ENCODE measurements at places on chromosomes 2 and 18.

GRCh38 chr18:8800876-8801262 lies 95.5 kb downstream of the MTCL1 start:
- DNase-seq, result no peak

- DNase-seq, result no peak
Measured at GRCh38 chr2:212712991-212713390, 174.4 kb upstream of the ERBB4 start.

DNA sequence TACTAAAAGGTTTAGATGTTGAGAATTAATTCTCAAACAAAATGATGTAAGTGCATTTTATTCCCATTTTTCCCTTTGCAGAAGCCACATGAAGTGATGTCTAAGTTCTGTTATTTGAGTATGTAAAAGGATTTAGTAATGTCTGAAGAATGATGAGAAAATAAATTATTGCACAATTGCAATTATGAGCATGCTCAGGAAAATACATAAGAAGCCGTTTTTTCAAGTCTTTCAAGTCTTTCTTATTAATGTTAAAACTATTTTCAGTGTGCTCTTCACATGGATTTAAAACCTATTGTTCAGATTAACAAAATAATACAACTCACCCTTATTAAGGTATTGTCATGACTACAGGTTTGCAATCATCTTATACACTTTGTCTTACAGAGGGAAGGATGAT lies 331.4 kb upstream of the NETO1 start:
- no peak for DNase-seq

- DNase-seq, result no peak
Measured at GRCh38 chr18:69969491-69969890, 21.8 kb upstream of the CD226 start.

DNA sequence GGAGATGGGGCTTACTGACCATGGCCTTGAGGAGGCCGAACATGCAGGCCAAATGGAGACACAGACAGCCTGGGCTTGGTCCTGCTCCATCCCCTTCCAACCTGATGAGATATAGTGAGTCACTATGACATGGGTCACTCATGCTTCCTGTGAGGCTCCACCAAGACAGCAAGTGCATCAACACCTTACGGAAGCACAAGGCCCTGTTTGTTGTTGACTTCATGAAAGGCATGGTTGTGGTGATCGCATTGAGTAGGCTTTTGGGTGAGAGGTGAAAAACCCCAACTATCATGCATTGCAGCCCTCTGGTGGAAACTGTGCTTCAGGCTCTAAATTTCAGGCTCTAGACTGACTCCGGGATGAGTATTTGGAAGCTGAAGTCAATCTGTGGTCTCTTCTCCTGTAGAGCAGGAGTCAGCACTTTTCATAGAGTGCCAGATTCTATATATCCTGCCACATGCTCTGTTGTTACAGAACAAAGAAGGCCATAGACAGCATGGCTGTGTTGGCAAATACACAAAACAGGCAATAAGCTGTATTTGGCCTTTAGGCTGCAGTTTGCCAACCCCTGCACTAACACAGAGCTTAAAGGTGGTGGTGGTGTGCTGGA lies 10.1 kb downstream of the IL37 start:
- no peak for DNase-seq

DNA sequence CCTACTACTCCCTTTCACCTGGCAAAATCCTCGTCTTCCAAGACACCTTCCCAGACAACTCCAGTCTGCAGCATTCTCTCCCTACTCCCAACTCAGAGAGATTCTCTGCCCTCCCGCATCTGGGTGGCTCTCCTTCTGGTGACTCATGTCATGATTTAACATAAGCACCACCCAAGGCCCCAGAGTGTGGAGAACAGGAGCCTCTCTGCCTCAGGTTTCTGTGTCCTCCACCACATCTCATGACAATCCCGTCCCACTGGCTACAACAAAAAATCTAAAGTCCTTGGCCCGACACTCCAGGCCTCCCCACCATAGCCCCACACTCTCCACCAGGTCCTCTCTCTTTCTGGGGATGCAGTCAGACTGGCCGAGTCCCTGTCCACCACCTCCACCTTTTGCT lies 197.1 kb downstream of the BCL11A start:
- no peak for DNase-seq

- DNase-seq, result no peak
Measured at GRCh38 chr2:126239320-126239955, 416.5 kb upstream of the GYPC start.

DNA sequence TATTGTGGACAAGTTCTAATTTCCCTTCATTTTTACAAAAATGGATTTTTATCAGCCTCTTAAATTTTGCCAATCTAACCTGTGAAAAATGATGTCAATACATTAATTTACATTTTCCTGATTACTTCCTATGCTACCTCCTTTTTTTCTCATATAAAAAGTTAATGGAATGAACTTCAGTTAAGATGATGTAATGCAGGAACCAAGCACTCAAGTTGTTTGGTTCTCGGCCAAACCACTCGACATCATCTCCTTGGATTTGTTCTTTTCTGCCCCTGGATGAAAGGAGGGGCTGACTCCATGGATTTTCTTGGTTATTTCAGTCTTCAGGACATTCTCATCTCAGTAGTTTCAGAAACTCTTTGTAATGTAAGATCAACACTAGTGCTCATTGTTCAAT lies 253.1 kb upstream of the NXPH2 start:
- no peak for DNase-seq

DNA sequence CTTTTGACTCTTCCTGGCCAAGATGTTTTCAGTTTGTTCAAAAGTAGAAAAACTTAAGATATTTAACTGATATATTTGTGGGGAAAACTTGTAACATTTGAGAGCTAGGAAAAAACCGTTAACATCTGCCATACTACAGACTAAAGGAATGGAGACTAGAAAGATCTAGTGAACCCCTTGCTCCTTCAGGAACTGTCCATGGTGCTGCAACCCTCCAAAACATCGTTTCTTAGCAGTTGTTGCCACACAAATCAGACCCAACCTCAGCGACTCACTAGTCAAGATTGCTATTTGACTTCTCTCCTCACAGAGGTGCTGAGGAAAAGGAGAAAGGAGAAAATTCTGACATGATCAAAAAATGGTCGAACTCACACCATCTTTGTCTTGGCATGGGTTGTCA lies 393.8 kb upstream of the LYPD1 start:
- no peak for DNase-seq

DNA sequence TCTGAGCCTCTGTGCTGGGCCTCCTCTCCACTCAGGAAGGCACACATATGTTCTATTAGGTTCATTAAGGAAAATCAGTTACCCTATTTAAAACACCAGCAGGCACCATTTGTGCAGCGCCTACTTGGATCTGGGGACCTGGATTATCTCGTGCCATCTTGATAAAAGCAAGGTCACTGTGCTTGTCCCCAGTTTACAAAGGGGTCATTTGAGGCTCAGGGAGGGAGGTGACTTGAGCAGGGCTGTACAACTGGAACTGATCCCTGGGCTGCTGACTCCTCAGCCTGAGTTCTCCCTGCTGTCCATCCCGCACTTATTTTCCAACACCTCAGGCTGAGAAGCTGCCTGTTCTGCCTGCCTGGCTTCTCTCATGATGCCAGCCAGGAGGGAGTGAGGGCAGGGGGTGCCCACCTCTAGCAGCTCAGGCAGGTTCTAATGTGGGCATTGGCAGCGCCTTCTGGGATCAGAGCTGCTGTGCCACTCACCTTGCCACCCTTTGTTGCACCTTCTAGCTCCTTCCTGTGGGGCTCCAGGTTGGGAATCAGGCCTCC lies 120.3 kb downstream of the GLI2 start:
- DNase-seq, result no peak

GRCh38 chr2:158997037-158997790 lies 28.8 kb downstream of the TANC1 start:
- DNase-seq, result no peak

DNA sequence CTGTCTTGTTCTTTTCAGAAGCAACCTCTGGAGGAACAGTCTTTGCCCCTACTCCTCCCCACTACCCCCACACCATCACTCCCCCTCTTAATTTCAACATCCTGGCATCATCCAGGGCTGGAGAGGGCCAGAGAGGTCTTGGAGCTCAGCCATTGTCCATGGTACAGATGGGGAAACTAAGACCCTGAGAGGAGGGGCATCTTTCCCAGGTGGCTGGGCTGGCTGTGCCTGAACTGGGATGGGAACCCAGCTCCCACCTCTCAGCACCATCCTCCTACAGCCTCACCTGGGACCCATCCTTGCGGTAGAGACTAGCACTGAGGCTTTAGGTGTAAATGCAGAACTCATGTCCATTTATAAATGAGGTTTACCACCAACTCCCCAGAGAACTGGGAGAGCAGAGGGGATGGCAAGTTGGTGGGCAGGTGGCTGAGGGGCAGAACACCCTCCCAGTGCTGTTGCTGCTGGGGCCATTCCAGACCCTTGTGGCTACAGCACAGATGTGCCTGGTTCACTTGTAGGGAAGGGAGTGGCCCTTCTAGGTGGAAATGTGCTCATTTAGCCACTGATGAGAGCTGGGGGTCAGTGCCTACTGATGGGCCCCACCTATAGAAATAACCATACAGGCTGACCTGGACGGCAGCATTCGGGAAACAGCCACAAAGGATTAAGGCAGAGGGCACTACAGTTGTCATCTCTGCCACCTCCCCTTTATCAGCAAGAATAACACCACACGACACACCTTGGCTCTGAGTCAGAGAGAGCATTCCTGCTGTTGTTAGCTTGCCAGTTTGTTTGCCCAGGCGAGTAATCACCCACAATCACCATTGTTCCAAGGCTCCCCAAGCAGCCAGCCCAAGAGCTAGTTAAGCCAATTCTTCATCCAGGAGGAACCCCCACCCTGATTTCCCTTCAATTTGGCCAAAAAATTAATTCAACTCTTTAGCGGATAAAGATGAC lies 2.1 kb downstream of the MLPH start:
- DNase-seq, result no peak

GRCh38 chr18:28514699-28515098 lies 337.8 kb upstream of the CDH2 start:
- DNase-seq, result no peak

- no peak for DNase-seq
Measured at GRCh38 chr2:200765995-200766660, 45.6 kb upstream of the BZW1 start.

- no peak for DNase-seq
Measured at GRCh38 chr18:31399306-31400032, 22.9 kb downstream of the DSG4 start.

- DNase-seq, result no peak
Measured at GRCh38 chr2:103363639-103364038, 601.8 kb downstream of the TMEM182 start.

DNA sequence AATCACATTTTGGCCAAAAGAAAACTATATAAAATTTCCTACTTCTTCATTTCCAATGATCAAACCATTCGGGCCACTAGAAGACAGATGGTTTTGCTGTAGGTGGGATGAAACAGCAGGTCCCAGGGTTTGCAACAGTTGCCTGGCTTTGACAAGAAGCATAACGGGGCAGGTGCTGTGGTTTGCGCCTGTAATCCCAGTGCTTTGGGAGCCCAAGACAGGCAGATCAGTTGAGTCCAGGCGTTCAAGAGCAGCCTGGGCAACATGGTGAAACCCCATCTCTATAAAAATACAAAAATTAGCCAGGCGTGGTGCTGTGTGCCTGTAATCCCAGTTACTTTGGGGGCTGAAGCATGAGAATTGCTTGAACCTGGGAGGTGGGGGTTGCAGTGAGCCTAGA lies 81.4 kb upstream of the XPO1 start:
- DNase-seq, result no peak

DNA sequence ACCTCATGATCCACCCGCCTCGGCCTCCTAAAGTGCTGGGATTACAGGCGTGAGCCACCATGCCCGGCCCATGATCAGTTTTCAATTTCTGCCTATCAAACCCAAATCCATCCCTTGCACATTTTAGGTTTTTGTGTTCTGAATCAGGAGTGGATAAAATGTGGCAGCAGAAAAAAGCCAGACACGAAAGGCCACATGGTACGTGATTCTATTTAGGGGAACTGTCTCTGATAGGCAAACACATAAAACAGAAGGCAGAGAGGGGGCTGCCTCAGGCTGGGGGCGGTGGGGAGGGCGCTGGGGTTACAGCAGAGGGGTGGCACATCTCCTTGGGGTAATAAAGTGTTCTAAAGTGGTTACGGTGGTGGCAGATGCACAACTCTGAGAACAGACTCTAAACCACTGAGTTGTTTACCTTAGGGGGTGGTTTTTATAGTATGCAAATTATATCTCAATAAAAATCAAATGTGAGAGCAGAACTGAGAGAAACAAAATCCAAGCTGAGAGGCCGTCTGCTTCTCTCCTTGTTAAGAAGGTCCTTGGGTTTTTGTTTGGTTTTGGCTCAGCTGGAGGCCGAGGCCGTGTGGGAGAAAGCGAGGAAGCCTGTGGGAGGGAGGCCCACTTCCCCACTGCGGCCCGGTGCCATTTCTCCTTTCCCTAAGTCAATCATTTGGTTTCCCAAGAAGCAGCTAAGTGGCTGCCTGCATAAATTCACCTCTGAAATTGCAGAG lies 78.0 kb downstream of the SOWAHC start:
- no peak for DNase-seq

GRCh38 chr2:120763931-120764330 lies 28.3 kb downstream of the GLI2 start:
- no peak for DNase-seq

DNA sequence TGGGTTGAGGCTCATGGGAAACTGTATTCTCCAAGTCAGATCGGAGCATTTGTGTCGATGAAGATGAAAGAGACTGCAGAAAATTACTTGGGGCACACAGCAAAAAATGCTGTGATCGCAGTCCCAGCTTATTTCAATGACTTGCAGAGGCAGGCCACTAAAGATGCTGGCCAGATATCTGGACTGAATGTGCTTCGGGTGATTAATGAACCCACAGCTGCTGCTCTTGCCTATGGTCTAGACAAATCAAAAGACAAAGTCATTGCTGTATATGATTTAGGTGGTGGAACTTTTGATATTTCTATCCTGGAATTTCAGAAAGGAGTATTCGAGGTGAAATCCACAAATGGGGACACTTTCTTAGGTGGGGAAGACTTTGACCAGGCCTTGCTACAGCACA lies 336.6 kb downstream of the PAX3 start:
- DNase-seq, result no peak

DNA sequence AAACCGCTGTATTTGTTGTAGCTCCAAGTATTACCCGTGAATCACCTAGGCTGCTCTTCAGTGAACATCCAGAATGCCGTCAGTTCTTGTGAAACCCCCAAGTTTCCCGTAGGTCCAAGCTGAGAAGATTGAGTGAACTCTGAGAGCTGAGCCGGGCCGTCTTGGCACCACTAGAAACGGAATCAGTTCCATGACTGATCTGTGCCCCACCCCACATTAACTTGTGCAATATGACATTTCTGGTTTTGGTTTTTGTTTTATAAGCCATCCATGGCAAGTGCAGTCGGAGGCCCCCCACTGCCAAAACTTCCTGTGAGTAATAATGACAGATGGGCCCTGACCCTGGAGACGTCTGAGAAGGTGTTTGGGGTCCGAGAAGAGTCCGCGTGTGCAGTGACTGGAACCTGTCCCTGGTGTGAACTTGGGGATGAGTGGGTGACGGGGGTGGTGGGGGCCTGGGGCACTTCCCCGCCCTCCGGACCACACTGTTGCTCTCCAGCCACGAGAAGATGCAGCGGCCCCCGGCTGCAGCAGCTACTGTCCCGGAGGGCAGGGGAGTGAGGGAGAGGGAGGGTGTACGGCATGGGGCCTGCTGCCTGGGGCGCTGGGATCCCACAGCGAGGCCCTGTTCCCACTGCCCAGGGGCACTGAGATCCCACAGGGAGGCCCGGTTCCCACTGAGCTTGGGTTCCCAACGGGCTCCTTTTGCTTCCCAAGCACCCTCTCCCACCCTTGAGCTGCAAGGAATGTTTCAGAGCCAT lies 26.5 kb downstream of the NFATC1 start:
- no peak for DNase-seq

- no peak for DNase-seq
Measured at GRCh38 chr18:23268641-23269040, 133.4 kb downstream of the CABLES1 start.

GRCh38 chr2:195447323-195447975 lies 209.6 kb upstream of the SLC39A10 start:
- DNase-seq, result no peak

All from NCI-H82 (cell line).